ENCODE measurements at places on chromosomes 16 and 17.

DNA sequence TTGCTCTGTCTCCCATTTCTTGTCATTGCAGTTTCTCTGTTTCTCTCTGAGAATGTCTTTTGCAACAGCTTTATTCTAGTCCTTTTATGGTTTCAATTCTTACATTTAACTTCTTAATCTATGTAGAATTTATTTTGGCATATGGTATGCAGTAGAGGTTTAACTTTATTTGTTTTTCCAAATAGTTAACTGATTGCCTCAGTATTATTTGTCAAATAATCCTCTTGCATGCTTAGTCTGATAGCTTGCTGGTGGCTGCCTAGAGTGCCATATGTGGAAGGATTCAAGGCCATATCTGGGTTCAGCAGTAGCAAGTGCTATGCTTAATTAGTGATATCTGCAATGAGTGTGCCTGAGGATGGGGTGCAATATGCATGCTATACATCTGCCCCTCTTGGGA lies 6.9 kb downstream of the SNTB2 start:
- DNase-seq: no peak

DNA sequence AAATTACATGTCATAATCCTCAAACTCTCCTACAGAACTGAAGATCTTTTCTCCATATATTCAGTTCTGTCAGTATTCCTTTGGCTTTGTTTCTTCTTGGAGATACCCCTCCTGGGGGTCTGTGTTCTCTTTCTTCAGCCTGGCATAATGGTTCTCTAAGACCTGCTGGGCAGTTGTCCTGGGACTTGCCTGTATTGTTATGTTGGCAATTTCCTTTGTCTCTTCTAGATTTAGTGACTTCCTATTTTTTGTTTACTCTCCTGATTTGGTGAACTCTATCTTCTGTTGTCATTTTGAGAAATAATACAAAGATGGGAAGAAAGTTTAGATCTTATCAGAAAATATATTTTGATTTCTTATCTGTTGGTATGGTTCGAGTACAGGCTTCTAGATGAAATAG lies 127.8 kb downstream of the GOSR1 start:
- no peak for DNase-seq

DNA sequence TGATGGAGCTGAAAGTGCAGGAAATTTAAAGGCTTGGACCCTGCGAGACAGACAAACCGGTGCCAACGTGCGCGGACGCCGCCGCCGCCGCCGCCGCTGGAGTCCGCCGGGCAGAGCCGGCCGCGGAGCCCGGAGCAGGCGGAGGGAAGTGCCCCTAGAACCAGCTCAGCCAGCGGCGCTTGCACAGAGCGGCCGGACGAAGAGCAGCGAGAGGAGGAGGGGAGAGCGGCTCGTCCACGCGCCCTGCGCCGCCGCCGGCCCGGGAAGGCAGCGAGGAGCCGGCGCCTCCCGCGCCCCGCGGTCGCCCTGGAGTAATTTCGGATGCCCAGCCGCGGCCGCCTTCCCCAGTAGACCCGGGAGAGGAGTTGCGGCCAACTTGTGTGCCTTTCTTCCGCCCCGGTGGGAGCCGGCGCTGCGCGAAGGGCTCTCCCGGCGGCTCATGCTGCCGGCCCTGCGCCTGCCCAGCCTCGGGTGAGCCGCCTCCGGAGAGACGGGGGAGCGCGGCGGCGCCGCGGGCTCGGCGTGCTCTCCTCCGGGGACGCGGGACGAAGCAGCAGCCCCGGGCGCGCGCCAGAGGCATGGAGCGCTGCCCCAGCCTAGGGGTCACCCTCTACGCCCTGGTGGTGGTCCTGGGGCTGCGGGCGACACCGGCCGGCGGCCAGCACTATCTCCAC lies at the start of gene NOG:
NOG (plus strand) TSS at position 54 of the 674 bp plus-strand sequence; CDS start at position 579, 525 bp downstream.
- DNase-seq: peak; percentile 48

GRCh38 chr17:14752011-14752410 lies 451.1 kb downstream of the HS3ST3B1 start:
- DNase-seq: no peak

GRCh38 chr16:11797957-11798299 lies 870 bp upstream of the ZC3H7A start:
- DNase-seq: no peak

All from stimulated activated CD4-positive, alpha-beta T cell treated with anti-CD3 and anti-CD28 coated beads, Interleukin-12 subunit alpha, Interleukin-12 subunit beta, amount 100 ng/mL, for 4 hours (primary cell).